ENCODE measurements at places on chromosomes 2 and 18.

- DNase-seq, result no peak
Observed at GRCh38 chr2:235095569-235095968, 143.8 kb downstream of the SH3BP4 start.

DNA sequence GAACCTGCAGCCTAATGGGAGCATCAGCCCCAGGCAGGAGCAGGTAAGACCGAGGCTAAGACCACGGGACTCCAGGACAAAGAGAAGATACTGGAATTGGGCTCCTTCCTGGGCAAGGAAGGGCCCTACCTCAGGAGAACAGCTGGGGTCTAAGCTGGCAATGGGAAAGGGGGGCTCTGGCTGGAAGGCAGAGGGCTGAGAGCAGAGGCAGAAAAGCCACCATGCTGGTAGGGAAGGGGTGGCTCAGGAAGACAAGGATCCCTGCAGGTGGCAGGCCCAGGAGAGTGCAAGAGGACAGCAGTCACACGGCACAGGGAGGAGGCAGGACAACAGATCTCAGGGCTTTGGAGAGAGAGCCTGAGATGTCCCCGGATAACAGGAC, 203.5 kb downstream of the NDUFA10 start:
- no peak for DNase-seq

DNA sequence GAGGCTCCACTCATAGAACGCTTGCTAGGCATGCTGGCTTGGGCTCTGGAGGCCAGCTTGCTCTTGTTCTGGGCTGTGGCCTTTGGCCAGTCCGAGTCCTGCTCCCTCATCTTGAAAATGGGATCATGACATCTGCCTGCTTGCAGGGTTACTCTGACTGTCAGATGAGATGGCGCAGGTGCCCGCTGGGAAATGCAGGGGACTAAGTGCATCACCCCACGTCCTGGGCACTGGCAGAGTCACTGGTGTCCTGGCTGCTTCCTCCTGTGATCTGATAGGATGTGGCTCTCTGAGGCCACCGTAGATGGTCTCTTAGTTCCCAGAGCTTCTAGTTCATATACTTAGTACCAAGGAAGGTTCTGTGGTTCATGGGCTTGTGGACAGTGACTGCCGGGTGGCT, 18.5 kb downstream of the LDLRAD4 start:
- DNase-seq, result no peak

GRCh38 chr2:220036431-220036830, 409.0 kb downstream of the SLC4A3 start:
- no peak for DNase-seq

GRCh38 chr2:204027091-204027490, 90.5 kb downstream of the ICOS start:
- DNase-seq, result peak; percentile 32

DNA sequence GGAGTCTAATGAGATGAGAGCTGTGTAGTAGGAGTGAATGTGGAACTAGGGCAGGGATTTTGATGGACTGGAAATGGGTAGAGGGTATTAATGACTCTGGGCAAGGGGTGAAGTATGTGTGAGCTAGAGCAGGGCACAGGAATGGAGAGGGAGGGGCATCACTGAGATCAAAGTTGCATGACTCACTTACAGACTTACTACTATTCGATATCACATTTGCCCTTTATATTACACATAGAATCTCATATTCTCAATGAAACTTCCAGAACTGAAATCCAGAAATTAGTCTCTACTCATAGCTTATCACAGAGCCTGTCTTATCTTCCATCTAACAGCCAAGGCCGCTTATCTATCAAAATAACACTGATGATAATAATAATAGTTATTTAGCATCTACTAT, 20.0 kb upstream of the ITGB6 start:
- peak; percentile 13 for DNase-seq

GRCh38 chr2:62306751-62307468, 111.0 kb downstream of the B3GNT2 start:
- peak; percentile 10 for DNase-seq

DNA sequence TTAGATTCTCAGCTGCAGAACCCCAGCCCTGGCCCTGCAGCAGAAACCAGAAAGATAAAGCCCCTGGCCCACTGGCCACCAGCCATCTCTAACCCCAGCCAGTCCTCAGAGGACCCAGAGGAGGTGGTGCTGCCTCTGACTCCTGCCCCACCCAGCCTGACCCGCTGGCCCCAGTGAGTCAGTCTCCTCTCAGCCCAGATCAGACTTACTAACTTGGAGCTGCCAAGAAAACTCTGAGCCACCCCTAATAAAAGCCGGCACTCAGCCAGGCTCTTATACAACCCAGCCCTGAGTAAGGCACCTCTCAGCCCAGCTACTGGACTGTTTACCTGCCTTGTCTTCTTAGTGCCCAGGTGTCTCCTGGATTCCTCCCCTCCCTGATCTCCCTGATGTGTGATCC, 2.0 kb downstream of the SLC14A2 start:
- no peak for DNase-seq

DNA sequence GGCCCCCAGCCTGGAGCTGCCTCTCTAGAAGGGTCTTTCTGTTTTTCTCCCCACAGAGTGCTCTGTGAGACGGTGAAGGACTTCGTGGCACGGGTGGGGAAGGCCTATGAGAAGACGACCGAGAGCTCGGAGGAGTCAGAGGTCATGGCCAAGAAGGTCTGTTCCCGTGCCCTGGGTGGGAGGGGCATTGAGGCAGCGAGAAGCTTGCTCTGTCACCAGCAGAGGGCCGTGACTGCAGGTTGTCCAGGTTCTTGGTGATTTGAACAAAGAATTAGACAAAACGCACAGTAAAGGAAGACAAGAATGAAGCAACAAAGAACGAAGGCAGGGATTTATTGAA, 93.9 kb downstream of the DGKD start:
- DNase-seq, result no peak

DNA sequence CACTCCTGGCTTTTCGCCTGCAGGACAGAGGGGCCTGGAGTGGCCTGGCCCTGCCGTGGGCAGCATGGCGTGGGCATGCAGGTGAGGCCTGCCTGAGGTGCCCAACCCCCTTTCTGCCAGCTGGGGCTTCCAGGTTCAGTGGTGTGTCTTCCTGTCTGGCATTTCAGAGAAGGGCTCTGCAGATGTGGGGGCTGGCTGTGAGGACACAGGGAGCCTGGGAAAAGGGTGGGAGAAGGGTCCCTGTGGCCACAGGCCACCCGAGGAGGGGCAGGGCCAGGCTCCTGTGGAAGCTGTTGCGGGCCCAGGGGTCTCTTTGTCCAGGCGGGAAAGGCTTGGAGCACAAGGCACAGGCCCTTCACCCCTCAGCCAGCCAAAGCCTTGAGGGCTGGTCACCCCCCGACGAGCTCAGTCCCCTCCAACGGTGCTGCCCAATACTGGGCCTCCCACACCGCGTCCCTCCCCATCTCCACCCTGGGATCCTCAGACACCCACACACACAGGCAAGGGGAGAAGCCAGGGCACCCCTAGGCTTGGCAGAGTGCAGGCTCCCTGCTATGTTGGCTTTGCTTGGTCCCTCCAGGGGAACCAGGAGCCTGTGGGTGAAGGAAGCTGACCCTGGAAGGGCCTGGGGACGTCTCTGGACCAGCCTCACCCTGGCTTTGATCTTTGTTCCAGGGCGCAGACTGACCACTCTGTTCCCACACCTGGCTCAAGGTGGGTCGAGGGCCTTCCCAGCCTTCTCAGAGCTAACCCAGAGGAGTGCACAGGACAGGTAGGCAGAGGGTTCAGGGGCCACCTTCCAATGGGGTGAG, 3.7 kb upstream of the AQP12A start:
- DNase-seq, result no peak

DNA sequence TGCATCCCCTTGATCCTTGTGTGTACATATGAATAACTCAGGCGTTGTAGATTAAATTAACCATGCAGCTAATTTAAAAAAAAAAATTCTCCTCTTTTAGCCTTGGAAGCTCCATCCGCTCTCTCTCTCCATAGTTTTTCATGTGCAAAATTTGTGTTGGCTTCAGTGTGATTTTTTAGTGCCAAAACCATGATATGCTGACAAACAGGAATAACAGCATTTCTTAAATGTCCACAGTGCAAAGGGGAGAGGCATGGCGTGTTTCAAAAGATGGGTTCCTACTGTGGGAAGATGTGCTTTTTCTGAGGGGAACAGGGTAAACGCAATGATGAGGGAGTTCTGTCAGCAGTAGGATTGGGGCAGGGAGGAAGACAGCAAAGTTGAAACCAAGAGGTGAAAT, 247.0 kb downstream of the ICOS start:
- no peak for DNase-seq

- DNase-seq, result no peak
Observed at GRCh38 chr2:225920621-225921220, 521.2 kb downstream of the NYAP2 start.

- no peak for DNase-seq
Observed at GRCh38 chr2:168079236-168079635, 168.2 kb downstream of the STK39 start.

DNA sequence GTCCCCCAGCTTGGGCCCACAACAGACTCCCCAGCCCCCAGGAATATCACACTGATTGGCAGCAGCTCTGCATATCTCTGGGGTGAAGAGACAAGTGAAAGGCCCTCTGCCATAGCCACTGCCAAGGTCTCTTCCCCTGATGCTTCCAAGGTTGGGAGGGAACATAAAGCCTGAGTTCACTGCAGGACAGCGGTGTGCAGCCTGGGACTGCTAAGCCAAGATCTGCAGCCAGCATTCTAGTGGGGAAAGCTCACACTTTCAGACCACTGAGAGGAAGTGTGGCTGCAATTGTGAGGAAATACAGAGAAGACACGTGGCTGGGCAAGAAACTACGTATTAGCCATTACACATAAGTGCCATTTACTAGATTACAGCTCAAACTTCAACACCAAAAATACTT, 100.7 kb downstream of the MAIP1 start:
- DNase-seq, result no peak

GRCh38 chr2:220278022-220278421, 650.6 kb downstream of the SLC4A3 start:
- DNase-seq, result no peak

- no peak for DNase-seq
Observed at GRCh38 chr18:3447068-3447894, 2.7 kb upstream of the TGIF1 start.

DNA sequence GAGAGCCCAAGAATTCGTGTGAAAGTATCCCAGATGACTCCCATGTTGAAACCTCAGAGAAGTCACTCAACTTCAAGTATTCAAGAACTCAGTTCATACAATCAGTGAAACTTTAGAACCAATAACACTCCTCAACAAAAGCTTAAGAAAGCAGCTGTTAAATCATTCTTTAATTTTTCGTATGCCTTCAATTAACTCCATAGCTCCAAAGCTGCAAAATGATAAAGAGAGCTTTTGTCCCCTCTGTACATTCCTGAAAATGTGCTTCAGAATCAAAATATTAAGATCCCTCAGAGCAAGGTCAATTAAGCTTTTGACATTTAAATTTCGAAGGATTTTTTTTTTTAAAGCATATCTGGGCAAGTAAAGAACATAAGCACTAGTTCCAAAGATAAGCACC, 4.7 kb downstream of the COBLL1 start:
- DNase-seq, result no peak

DNA sequence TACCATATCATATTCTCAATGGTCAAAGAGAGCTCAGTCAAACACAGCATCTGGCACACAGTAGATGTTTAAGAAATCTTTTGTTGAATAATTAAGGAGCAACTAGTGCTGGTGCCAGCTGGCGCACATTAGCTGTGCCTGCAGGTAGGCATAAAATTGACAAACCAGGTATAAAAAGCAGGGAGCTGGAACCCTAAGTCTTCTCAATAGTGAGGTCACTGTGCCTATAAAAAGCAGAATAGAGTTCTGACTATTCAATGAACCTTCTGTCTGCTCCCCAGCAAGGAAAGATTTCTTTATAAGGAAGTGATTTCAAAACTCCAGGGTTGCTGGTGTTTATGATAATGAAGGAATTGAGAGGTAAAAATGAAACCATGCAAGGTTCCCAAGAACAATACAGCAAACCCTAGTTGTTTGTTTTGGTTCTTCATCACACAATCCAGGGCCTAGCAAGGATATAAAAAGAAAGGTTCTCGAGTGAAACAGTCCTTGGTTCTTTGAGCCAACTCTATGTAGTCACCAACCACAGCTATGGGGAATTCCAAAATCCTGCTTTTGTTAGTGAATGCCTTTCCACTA, 76.1 kb downstream of the THADA start:
- DNase-seq, result no peak

DNA sequence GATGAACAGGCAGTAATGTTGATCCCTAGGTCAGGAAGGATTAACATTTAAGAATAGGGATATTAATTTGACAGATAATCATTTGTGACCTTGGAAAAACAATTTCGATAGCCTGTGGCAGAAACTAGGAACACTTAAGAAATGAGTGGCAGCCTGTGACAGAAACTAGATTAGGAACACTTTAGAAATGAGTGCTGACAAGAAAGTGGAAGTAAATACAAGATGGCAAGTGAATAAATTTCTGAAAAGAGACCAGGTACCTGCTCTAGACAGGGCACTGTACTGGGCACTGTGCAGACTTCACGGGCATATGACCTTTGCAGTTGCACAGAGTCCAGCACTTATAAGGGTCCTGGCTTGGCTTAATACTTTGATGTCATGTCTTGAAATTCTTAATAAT, 5.5 kb upstream of the HNRNPA3 start:
- DNase-seq, result no peak

- no peak for DNase-seq
Observed at GRCh38 chr2:216426166-216426777, 14.0 kb downstream of the SMARCAL1 start.

DNA sequence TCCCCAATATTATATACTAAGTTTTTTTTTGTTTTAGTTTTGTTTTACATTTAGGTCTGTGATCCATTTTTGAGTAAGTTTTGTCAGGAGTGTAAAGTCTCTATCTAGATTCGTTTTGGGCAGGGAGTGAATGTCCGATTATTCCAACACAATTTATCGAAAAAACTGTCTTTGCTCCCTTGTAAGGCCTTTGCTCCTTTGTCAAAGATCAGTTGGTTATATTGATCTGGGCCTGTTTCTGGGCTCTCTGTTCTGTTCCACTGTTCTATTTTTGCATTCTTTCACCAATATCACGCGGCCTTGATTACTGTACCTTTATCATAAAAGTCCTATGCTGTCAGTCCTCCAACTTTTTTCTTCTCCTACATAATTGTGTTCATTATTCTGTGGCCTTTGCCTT, 276.5 kb upstream of the ZC3H15 start:
- no peak for DNase-seq

GRCh38 chr2:53422979-53423378, 344.6 kb upstream of the CHAC2 start:
- no peak for DNase-seq

DNA sequence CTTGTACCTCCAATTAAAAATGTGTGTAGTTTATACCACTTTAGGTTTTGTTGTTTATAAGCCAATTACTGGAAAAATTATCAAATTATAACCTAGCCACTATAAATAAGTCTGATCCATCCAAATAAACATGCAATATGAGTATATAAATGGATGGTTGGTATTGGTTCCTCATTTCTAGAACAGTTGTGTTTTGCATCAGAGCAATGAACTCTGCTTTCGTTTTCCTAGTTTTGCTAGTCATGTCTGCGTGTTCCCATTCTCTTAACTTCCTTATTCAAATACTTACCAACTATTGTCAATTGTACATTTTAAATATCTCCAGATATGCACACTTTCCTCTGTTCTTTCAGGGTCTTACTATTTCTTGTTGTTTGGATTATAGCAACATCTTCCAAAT, 641.7 kb downstream of the NR4A2 start:
- DNase-seq, result no peak
